ENCODE measurements at places on chromosomes 11 and 22.

DNA sequence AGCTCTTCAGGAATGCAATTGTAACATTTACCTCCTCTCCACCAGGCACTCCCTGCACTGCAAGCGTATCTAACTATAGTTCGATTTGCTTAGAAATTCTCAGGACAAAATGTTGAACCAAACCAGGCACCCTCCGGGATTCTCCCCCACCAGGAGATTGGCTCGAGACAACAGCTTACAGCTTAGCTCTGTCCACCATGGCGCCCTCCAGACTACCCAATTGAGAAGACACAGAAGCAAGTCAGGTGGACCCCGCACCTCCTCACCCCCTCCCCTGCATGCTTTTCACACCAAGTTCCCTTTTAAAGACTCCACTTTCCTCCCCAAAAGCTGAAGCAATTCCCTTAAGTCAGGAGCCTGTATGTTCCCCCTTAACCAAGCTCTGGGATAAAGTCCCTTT is 34.7 kb upstream of the RFPL3 start:
- no peak for DNase-seq

GRCh38 chr11:117842131-117842941 is 17.8 kb upstream of the FXYD2 start:
- DNase-seq, result no peak

GRCh38 chr11:103901656-103902055 is 134.8 kb upstream of the DDI1 start:
- no peak for DNase-seq

DNA sequence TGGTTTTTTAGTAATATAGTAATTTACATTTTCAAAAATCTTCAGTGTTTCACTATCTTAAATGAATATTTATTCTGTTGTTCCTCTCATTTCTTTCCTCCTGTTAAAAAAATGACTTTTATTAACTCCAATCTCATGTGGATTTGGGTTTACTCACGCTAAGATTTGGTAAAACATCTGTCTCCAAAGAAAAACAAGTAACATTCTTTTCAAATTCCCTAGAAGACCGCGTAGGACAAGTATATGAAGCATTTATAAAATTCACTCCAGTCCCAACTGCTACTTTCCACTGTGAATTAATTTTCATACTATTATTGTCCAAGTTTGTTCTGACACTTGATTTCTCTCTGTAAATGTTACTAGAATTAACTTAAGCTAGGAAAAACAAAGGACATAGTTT is 26.2 kb downstream of the SBF2 start:
- DNase-seq, result peak; percentile 62

DNA sequence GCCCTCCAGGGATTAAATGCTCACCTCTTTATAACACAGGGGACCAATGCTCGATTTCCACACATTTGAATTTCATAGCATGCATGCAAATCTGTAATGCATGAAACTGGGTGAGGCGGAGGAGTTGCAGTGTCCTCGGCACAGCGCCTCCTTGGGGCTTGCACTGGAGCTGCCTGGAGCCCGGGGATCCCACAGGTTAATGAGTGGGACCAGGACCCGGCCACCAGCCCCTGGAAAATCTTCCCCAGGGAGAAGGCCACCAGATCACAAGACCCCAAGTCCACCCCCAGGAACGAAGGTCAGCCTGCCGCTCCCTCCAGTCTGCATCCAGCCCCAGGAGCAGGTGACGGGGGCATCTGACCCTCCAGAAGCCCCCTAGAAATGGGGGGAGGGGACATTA is 119.1 kb downstream of the MN1 start:
- no peak for DNase-seq

GRCh38 chr22:30245985-30246813 is at the start of gene LIF:
TSS of gene LIF (minus strand) at chr22:30246759. CDS start at chr22:30246695, 64 bp downstream.
- peak; percentile 67 for DNase-seq

DNA sequence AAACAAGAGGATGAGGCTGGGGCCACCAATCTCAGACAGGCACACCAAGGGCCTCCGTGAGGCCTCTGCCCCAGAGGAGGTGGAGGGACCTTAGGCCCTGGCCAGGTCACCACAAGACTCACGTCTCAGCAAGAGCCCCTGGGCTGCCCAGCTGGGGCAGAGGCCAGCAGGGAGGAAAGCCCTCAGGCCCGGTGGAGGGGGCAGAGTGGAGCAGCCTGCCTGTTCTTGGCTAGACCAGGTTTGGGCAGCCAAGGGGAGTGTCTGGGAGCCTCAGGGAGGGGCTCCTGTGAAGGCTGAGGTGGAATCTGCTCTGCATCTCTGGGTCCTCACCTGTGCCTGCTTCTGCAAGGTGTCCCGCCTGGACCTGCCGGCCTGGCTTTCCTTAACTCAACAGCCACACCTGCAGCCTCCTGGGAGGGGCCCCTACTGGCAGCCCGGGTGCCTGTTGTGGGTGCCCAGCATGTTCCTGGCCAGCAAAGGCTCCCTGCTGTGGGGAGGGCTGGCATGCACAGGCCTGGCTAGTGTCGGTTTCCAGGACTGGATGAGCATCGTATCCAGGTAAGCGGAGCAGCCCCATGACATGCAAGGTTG is 11.9 kb downstream of the TTLL12 start:
- no peak for DNase-seq

DNA sequence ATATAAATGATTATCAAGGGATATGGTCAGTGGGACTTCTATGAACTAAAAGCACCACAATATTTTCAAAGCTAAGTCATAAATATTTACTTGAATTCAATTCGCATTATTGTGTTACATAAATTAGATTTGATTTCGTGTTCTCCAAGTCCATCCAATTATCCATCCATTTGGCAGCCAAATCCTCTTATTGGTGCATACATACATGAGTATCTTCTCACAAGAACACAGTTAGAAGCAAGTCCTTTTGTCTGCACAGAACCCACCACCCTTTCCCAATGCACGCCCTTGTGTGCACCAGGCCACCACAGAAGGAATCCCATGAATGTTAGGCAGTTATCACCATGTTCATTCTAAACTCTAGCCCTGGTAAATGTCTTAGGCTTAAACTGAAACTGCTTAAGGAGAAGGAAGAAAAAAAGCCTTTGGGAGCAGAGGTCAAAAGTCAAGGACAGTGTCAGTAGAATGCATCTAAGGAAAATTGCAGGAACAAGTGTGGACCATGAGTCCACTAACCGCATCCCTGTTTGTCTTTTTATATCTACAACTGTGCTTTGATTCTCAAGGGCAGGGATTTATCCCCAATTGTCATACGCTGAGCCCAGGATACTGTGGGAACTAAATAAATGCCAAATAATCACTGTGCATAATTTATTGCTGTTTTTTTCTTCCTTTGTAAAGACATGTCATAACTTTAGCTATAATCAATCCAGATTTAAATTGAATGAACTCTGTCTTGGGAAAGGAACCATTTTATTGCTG is 108.2 kb upstream of the DDI1 start:
- DNase-seq, result no peak

DNA sequence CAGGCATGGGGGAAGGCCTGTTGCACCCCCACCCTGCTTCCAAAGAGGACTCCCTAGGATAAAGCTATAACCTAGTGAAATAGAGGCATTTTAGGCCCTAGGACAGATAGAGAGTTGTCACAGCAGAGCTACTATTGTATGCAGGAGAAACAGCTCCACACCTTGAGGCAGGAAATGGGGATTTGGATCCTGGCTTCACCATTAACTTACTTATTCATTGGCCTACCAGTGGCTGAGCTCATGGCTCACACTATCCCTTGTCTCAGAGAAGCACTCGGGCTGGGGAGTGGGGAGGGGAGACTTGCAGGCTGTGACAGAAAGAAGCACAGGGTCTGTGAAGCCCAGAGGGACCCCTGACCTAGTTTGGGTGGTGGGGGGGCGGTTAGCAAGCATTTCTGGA is 999 bp upstream of the PDE2A start:
- no peak for DNase-seq

DNA sequence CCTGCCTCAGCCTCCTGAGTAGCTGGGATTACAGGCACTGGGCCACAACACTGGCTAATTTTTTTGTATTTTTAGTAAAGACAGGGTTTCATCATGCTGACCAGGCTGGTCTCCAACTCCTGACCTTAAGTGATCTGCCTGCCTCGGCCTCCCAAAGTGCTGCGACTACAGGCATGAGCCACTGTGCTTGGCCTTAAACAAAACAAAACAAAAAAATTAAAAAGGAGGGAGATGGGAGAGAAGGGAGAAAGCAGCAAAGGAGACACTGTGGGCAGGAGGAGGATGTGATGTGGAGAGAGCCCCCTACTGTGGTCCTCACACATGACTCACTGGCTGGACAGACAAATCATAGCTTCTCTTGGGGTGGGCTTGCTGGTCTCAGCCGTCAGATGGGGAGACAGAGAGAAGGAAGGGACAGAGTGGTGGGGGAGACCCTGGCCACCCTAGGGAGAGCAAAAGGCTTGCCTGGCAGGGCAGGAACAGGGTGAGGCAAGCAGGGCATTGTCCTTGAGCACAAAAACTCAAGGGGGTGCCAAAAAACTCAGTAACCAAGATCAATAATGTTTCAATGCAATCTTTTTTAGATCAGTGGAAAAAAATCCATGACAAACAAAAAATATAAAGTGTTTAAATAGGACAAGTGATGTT is 31.6 kb downstream of the TPST2 start:
- peak; percentile 54 for DNase-seq

GRCh38 chr11:90113541-90113940 is 20.9 kb upstream of the NAALAD2 start:
- DNase-seq, result no peak

- no peak for DNase-seq
Measured at GRCh38 chr11:94088906-94089305, 39.7 kb upstream of the PANX1 start.

DNA sequence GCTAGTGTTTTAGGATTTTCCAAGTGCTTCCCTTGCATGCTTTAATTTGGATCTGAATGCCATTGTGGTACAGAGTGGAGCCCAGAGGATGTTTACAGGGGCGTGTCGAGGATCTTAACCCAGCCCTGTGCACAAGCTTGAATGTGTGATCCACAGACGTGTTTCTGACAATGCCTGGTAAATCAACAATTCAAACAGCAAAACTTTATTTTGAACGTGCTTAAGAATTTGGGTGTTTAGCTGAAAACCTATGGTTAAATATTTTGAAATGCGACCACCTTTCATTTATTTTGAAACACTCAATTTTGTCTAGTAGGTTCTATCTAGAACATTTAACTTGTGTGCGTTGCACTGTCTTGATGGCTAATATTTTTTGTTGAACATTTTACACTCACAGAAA is 1.8 kb downstream of the TUBA8 start:
- no peak for DNase-seq

GRCh38 chr11:4560467-4560866 is 15.5 kb downstream of the OR52M1 start:
- DNase-seq, result no peak

DNA sequence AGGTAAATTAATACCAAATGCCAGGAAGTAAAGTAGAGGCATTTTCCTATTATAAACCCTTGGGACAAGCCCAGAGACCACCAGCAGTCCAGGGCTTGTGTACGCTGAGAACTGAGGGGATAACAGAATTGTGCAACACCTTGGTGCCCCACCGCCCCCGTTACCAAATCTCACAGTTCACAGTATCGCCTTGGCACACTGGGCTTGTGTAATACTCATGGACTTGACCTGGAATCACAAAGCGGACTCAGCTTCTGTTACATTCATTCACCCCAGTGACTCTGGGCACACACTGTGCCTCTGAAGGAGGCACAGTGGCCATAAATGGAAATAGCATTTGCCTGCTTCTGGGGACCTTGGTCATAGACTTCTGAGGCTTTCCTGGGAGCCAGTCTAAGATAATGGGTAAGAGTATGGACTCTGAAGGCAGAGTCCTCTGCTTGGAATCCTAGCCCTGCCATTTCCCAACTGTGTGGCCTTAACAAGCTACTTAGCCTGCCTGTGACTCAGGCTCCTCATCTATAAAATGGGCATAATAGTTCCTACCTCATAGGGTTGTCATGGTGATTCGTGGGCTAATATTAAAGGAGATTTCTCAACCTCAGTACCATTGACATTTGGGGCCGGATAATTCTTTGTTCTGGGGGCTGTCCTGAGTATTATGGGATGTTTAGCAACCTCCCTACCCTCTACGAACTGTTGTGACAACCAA is 53.7 kb downstream of the TIMP3 start:
- DNase-seq, result no peak

GRCh38 chr11:75328426-75329277 is 22.8 kb downstream of the ARRB1 start:
- DNase-seq, result peak; percentile 87

GRCh38 chr22:46027211-46028105 is 50.5 kb upstream of the WNT7B start:
- peak; percentile 32 for DNase-seq

- DNase-seq, result no peak
Measured at GRCh38 chr11:38553148-38553547, 1955.1 kb upstream of the RAG2 start.

DNA sequence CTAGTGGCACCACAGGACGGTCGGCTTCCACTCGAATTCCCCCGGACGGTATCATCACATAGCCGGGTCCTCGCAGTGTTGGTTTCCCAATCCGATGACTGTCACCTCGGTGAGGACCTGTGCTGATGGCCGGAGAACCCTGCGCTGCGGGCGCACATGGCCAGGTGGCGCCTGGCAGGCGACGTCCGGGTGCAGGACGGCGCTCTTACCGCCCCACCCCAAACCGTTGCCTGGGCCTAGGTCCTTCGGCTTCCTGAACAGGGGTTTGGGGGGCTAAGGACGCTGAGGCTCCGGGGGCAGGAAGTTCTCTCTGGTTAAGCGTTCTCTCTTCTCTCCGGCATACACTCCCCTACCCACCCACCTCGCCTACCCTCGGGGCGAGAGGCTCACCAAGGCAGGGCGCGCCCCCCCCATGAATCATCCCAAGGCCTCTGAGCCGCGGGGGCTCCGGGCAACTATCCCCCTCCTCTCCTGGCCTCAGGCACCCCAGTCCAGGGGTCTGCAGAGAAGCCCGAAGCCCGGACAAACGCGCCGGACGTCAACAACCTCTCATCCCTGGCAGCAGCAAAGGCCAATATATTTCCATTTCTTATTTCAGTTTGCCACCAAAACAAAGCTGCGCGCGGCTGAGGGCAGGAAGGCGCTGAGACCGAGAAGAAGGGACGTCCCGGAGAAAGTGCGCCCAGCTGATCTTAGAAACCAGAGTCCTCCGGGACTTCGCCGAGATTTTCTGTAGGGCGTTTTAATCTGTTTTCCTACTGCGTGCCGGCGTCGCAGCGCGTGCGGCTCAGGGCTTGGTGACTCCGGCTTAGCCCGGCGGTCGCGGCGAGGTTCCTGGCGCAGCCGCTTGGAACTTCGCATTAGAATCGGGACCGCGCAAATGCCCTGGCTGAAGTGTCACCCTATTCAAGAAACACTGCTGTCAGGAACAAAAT is 5.6 kb downstream of the ALX4 start:
- DNase-seq, result peak; percentile 63

- peak; percentile 85 for DNase-seq
Measured at GRCh38 chr22:50218996-50219727, 18.4 kb downstream of the SELENOO start.

GRCh38 chr11:123195188-123196059 is at the start of gene CLMP:
TSS of gene CLMP (minus strand) at chr11:123195248. CDS start at chr11:123194940, 308 bp downstream.
- peak; percentile 71 for DNase-seq

- no peak for DNase-seq
Measured at GRCh38 chr11:67317888-67318555, 14.7 kb downstream of the SSH3 start.

DNA sequence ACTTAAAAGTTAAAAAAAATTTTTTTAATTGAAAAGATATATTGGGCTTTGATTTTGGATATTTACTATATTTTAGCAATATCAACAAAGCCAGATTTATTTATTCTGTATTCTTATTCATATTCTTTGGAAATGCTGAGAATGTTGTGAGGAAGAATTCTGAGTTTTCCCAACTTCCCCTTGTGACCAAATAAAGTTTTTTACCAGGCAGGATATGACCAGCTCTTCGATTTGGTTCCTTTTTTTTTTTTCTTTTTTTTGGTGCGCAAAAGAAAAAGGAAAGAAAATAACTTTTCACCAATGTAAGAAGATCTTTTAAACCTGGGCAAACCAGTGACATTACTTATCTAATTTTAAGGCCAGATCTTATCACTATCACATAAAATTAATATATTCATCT is 12.9 kb downstream of the TCP11L1 start:
- no peak for DNase-seq
